Left hindlimb (tissue), 1 donor: ENCODE measurements at places on chromosomes 16 and 17.

- DNase-seq: no peak
Measured at GRCh38 chr17:521183-521525, 168.5 kb upstream of the RPH3AL start.

DNA sequence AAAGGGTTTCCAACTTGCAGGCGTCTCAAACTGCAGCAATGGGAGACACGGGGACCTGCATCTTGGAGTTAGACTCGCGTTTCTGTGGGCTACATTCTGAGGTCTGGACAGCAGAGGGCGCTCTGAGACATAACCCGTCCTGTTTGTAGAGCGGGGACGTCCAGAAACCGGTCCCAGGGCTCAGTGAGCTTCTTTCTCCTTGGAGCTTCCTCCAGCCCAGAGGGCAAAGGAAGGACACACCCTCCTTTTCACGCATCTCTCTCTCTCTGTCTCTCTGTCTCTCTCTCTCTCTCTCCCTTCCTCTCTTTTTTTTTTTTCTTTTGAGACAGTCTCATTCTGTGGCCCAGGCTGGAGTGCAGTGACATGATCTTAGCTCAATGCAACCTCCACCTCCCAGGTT lies 19.8 kb downstream of the COX4I1 start:
- DNase-seq: peak; percentile 70

DNA sequence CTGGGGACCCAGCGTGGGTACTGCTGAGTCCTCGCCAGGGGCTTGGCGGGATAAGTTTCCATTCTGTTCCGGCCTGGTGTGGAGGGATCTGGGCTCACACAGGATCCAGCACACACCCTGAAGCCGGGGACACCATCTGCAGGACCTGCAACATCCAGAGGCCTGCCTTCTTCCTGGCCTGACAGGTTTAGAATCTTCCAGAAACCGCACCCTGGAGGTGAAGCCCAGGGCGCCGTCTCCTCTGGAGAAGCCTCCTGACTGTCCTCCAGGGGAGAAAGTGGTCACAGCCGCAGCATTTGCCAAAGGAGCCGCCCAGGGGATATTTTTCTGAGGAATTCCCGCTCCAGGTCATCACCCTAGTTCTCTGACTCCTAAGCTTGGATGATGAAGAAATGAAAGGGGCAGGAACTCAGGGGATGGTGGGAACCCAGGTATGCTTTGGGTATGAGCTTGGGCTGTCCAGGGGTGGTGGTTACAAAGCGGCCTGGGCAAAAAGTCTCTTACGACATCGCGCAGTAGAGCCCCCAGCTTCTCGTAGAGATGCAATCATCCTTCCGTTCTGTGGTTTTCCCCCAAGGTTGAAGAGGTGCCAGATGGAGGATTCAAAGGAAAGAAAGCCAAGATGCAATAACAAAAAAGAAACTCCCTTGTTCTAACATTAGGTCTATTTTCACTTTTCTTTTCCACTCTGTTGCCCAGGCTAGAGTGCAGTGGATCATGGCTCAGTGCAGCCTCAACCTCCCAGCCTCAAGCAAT lies 9.1 kb upstream of the CRISPLD2 start:
- DNase-seq: peak; percentile 28

DNA sequence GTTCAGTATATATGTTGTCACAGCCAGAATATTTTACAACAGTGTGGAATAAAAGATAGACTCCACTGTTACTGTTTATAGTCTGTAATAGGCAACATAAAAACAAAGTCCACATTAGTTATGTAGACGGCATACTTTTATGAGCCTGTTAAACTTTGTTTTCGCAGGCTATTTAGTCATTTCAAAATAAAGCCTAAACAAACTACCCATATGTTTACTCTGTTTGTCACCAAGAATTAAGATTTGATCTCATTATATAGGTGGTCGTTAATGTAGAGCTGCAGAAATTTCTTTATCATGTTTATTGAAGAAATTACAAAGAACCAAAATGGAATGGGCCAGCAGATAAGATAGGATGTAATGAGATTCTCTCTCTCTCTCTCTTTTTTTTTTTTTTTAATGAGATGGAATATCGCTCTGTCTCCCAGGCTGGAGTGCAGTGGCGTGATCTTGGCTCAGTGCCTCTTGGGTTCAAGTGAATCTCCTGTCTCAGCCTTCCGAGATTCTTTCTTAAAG lies 943.8 kb upstream of the SOX9 start:
- DNase-seq: no peak

DNA sequence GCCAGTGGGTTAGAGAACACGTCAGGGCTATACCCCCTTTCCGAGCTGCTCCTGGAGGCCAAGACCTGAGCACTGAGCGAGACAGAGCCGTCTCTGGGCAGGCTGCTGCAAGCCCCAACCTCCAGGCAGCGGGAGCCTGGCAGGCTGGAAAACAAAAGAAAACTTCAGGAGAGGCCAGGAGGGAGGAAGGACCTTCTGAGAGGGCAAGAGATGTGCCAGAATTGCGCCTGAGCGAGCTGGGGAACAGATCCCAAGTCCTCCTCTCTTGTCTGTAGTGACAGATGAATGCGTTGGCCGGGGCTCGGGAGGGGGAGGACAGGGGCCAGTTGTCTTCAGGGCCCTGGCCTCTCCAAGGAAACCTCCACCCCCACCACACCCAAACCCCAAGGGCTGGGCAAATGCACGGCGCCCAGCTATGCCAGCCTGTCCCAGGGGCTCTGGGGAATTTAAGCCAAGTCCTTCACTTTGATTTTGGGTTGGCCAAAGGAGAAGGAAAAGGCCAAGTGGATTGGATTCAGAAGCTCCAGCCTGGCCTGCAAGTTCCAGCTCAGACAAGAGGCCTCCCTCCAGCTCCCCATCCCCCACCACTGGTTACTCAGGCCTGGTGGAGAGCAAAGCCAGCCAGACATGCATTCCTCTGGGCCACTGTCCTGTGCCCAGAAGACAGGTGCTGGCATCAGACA lies 18.1 kb downstream of the SDK2 start:
- DNase-seq: no peak

GRCh38 chr17:68535922-68536321 lies 23.7 kb downstream of the PRKAR1A start:
- no peak for DNase-seq

DNA sequence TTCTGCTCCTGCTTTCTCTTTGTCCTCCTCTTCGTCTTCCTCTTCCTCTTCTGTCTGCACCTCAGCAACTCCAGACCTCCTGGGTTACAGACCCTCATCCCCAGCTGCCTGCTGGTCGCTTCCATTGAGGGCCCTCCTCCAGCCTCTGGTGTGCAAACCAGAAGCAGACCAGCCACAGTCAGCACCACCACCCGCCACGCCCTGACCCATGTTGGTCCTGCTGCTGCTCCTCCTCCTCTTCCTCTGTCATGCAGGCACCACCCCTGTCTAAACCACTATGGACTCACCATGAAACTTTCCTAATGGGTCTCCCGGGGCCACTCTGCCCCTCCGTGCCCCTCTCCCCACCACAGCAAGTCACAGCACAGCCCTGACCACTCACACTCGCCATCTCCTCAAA lies 11.4 kb upstream of the OGFOD3 start:
- no peak for DNase-seq

DNA sequence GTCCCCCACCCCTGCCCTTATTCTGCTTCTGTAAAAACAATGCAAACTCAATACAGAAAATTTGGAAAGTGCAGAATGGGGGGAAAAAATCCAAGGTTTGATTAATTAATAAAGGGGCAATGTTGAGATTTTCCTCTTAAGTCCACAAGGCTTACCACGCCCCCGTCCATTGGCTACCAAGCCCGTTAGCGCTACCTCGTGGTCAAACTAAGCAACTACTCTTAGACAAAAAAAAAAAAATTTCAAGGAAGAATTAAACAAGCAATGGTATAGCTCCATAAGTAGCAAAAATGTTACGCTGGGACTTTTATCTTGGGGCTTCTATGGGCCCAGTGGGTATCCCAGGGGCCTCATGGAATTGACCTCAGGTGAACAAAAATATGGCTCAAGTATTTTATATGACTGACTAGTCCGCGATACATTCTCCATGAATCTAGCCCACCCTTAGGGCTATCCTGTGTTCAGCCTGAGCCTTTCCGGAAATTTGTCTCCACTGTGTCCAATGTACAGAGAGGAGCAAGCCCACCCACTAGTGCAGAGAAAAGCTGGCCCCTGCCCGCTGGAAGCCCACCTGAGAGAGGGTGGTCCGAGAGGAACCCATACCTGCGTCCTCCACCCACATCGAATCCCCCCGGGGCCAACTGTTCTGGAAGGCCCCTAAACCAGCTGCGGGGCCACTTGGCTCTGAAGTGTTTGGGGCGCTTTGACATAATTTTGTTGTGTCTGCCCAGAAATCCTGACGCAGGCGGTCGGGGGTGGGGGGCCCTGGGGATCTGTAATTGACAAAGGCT lies 19.1 kb upstream of the TEX2 start:
- no peak for DNase-seq

DNA sequence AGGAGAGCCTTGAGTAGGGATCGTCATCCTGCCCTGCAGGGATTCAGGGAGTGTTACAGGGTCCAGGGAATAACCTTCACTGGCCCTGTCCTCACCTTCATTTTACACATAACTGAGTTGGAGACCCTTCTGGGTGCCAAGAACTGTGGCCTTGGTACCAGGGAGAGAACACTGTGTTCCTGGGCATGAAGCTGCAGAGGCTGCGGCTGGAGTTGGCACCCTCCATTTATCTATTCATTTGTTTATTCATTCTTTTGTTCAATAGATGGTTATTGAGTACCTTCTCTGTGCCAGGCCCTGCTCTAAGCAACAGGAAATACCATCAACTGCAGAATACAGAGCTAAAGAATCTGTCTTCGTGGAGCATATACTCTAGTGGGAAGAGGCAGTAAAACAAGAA lies 6.7 kb downstream of the ABCC3 start:
- DNase-seq: peak; percentile 23

- no peak for DNase-seq
Measured at GRCh38 chr17:82035956-82036633, 1.4 kb downstream of the DCXR start.

- peak; percentile 20 for DNase-seq
Measured at GRCh38 chr16:17343728-17344127, 127.0 kb downstream of the XYLT1 start.

GRCh38 chr17:56447171-56447570 lies 146.3 kb upstream of the NOG start:
- DNase-seq: no peak

- no peak for DNase-seq
Measured at GRCh38 chr16:87076950-87077749, 240.0 kb downstream of the C16orf95 start.

GRCh38 chr17:48037036-48037837 lies at the start of gene COPZ2:
TSS of gene COPZ2 (minus strand) at chr17:48037797. CDS start at chr17:48037777, 20 bp downstream.
- peak; percentile 64 for DNase-seq

DNA sequence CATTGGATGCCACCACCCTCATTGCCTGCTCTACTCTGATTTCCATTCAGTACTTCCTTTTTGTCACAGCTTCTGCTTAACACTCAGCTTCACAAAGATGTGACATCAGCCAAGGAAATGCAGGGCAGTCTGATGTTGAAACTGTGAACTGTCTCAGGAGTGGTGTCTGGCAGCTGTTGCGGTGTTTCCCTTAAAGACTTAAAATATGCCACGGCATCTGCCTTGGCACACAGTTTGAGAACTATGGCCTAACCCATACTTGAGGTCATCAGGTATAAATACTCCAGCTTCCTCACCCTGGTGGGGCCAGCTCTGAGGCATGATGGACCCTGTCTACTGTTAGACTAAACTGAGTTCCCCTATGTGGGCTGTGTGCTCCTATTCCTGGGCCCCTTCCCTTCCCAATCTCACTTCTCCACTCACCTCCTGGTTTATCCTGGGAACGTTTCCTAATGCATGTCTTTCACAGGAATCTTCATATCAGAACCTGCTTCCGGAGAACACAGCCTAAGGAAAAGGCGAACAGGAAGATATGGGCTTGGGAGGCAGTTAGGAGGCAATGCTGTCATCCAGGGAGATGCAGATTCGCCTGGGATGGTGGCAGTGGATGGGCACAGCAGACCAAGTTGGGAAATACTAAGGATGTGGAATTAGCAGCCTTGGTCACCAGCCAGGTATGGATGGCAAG lies 96.5 kb downstream of the WSCD1 start:
- no peak for DNase-seq

GRCh38 chr16:68900009-68900408 lies 56.7 kb downstream of the TANGO6 start:
- DNase-seq: no peak

DNA sequence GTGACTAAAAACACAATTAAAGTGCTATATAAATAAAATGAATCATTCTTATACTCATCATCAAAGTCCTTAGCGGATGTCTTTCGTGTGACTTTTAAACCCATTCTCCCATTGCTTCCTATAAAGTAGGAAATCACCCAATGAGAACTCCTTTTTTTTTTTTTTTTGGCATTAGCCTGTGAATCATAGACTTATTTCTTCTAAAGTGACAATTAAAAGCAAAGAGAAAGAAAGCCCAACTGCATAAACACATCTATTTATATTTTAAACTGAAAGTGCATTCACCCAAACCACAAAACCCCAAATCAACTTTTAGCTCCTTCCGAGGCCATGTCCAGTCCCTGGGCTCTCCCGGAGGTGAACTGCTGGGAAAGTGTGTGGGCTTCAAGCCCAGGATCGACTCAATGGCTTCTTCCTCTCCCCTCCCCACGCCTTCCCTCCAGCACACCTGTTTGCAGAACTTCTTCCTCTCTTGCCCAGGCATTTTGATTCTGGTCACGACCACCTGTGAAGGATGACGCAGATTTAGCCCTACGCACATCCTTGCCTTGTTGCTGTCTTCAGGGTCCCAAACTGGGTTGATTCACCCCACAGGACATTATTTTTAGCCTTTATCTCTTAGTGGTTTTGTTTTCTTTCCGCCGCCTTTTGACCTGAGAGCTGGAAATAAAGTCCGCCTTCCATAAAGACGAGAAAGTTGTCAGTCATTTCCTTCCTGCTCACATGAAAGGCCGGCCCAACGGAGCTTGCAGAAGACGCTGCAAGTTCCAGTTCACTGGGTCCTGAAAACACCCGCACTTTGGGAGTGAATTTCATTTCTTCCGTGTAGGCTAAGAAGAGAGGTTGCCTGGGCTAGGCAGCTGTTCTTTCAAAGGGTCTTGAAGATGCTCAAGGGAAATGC lies 166.8 kb downstream of the MAP2K6 start:
- DNase-seq: peak; percentile 37

GRCh38 chr16:31458073-31458843 lies 1.0 kb upstream of the ARMC5 start:
- no peak for DNase-seq

GRCh38 chr17:18910326-18910725 lies 41.6 kb upstream of the SLC5A10 start:
- no peak for DNase-seq

DNA sequence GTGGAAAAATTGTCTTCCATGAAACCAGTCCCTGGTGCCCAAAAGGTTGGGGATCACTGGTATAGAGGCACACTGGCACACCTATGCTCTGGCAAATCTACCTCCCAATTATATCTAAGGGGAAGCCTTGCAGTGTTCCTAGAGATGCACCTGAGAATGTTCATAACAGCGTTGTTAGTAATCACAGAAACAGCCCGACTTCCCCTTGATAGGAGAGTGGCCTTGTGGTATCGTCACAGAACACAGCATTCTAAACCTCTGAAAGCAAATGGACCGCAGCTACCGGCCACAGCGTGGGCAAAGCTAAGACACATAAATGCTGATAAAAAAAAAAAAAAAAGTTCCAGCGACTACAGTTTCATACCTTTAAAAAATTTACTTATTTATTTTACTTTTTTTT lies 39.1 kb upstream of the ADGRG1 start:
- no peak for DNase-seq
